ENCODE measurements at places on chromosomes 4 and X. TPM values are rescaled to one million over a fixed set of nuclear protein-coding genes. Genes with fewer than 3 reads are reported as not detected.

Gene RIPPLY1
- not detected for total RNA-seq

DNA sequence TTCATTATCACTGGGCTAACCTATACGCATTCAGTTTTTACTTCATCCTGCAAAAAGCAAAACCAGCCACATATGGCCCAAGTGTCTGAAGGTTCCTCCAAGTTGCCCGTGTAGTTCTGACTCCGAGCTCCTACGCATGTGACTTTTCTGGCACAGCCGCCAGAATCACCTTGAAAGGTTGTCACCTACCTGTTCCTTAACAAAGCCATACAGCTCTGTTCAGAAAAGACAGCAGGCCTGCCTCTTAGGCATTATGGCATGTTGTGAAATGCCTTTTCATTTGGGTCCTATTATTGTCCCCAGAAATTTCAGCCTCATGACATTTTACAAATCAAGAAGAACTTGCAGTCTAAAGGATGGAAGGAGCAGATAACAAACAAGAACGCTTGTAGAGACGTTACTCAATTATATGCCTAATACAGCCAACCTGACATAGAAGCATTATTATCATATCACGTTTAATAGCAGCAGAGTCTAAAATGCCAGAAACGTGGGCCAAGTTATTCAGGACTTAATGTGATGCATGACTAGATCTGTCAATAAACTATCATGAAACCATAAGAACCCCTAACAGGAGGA, 118.5 kb downstream of the RBM47 start:
- no peak for DNase-seq

Gene OPN1MW3
- not detected for total RNA-seq

GRCh38 chr4:54423066-54423465, 194.0 kb downstream of the PDGFRA start:
- DNase-seq, result peak; percentile 24

DNA sequence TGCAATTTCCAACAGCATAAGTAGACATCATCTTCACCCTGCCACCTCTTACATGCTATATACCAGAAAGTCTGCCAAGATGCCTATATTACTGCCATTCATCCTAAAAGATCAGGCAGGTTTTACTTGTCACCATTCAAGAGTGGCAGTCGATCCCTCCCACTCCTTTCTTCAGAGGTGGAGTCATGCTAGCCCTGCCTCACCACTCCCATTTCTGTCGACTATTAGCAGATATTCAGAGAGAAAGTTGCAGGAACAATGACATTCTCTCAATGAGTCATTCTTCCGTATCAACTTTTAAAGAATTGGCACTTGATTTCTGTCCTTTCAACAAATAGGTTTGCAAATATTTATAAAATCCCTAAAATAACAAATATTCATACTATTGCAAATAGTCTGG, 1060.1 kb downstream of the ADGRL3 start:
- DNase-seq, result no peak

DNA sequence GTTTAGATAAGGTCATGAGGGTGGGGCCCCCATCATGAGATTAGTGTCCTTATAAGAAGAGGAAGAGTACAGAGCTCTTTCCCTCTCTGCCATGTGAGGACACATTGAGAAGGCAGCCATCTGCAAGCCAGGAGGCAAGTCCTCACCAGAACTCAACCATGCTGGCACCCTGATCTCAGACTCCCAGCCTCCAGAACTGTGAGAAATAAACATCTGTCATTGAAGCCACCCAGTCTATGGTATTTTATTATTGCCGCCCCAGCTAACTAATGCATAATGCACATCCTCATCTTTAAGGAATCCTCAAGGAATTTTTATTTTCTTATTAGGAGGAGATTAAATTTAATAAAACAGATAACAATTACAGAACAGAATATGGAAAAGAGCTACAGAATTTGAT, 16.7 kb upstream of the EXOSC9 start:
- no peak for DNase-seq

Gene COX7B
- 915 TPM for total RNA-seq

GRCh38 chr4:189917161-189917891, 23.3 kb upstream of the FRG1 start:
- DNase-seq, result no peak

GRCh38 chr4:23768541-23768940, 121.3 kb downstream of the PPARGC1A start:
- no peak for DNase-seq

DNA sequence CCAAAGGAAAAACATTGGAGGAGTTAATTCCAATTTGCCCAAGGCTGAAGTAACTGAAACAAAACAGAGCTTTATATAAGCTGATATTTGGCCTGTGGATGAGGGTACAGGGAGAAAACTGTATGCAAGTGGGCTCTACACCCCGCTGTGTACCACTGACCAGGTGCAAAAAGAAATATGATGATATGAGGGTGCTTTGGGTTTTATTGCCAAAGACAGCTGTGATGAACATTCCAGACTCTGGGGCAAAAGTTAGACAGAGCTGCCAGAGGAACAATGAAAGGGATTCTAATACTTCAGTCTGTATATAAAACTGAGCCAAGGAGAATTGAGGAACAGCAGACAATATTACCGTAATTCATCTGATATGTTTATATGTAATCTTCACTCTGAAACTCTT, 117.4 kb downstream of the MID1 start:
- DNase-seq, result no peak
